ENCODE measurements at places on chromosomes 7 and 10. TPM values are rescaled to one million over a fixed set of nuclear protein-coding genes. Genes with fewer than 3 reads are reported as not detected.

DNA sequence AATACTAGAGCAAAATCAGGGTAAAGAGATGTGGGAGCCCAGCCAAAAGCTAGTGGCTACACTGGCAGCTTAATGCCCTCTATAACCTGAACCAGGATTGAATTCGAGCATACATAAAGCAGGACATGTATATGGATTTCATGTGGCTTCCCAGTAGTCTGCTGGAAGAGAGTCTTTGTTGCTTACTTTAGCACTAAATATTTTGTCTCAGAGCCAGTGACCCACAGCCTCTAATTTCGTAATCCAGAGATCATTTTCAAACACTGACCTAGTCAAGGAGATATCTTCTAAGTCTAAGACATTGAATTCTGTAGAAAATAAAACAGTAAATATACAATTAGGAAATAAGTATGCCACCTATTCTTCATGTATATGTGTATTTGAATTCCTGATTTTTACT, 64.2 kb upstream of the GNAI1 start:
- DNase-seq, result no peak
- H3K4me3 ChIP-seq, result no peak overlapping the region
- H3K27me3 ChIP-seq, result no peaks in the 10 kb centered on the region
- H3K4me1 ChIP-seq, result no peaks in the 10 kb centered on the region
- no peak overlapping the region for H3K27ac ChIP-seq

- no peak overlapping the region for H3K27ac ChIP-seq
- H3K4me1 ChIP-seq, result peaks cover 5% of the 10 kb centered on the region
- no peaks in the 10 kb centered on the region for H3K36me3 ChIP-seq
Measured at GRCh38 chr10:110336111-110336721, 31.5 kb upstream of the SMNDC1 start.

- H3K4me3 ChIP-seq, result no peak overlapping the region
- H3K27ac ChIP-seq, result no peak overlapping the region
- H3K27me3 ChIP-seq, result no peaks in the 10 kb centered on the region
- no peak for DNase-seq
- H3K36me3 ChIP-seq, result no peaks in the 10 kb centered on the region
Measured at GRCh38 chr7:18289788-18290187, 205.8 kb upstream of the HDAC9 start.

GRCh38 chr7:11355399-11356005, 381.8 kb downstream of the PHF14 start:
- H3K4me3 ChIP-seq, result no peak overlapping the region
- no peaks in the 10 kb centered on the region for H3K27me3 ChIP-seq
- H3K27ac ChIP-seq, result no peak overlapping the region
- DNase-seq, result no peak

DNA sequence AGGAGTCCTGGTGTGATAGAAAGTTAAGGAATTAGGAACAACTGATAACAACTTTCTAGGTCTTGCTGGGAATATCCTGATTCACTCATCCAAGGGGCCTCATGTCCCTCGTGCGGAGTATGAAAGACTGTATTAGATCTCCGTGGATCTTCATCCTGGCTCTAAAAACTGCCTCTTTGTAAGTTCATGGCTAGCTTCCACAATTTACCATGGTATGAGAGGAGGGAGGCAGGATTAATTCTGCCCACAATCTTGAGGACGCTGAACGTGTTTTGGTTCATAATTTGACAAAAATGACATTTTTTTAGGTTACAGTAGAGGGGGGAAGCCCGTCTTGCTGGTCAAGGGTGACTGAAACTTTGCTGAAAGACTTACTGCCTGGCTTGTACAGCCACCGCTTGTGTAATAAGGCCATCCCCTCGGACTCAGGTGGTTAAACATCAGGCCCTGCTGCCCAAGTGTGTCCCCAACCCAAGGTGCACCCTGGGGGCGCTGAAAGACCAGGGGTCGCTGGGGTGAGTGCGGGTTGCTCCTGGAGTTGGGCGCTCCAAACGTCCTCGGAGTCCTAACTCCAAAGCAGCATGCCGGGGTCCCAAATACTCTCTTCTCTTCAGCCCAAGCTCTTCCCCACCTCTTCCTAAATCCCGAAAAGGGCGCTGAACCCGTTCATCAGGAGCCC, 733 bp downstream of the HIBADH start:
- peak; percentile 34 for DNase-seq
- peak overlapping the region; percentile 77 for H3K27ac ChIP-seq
- H3K4me3 ChIP-seq, result peak overlapping the region; percentile 73
- no peaks in the 10 kb centered on the region for H3K36me3 ChIP-seq

DNA sequence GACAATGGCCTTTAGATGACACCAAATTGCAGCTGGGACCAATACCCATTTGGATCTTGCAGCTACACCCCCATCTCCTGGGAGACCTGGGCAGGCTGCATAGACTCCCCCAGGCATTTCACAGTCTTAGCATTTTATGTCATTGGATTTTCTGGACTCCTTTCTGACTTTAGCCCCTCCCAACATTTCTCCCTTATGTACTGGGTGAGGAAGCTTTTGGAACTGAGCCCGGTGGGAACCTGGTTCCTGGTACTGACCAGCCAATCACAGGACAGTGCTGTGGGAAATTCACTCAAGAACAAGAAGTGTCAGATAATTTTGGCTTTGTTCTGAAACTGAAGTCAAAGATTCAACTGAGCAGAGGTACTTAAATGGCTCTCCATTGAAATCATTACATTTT, 177.7 kb downstream of the ACTR3B start:
- H3K27ac ChIP-seq, result no peak overlapping the region
- H3K4me3 ChIP-seq, result no peak overlapping the region
- H3K36me3 ChIP-seq, result no peaks in the 10 kb centered on the region
- H3K4me1 ChIP-seq, result no peaks in the 10 kb centered on the region

GRCh38 chr7:93013446-93014061, 104.2 kb downstream of the SAMD9 start:
- peaks cover 3% of the 10 kb centered on the region for H3K27me3 ChIP-seq
- no peak overlapping the region for H3K27ac ChIP-seq
- H3K4me3 ChIP-seq, result no peak overlapping the region

GRCh38 chr7:148245381-148245780, 345.2 kb upstream of the C7orf33 start:
- no peaks in the 10 kb centered on the region for H3K4me1 ChIP-seq
- H3K36me3 ChIP-seq, result no peaks in the 10 kb centered on the region
- no peak overlapping the region for H3K4me3 ChIP-seq
- H3K27ac ChIP-seq, result no peak overlapping the region
- H3K27me3 ChIP-seq, result peaks cover 2% of the 10 kb centered on the region

DNA sequence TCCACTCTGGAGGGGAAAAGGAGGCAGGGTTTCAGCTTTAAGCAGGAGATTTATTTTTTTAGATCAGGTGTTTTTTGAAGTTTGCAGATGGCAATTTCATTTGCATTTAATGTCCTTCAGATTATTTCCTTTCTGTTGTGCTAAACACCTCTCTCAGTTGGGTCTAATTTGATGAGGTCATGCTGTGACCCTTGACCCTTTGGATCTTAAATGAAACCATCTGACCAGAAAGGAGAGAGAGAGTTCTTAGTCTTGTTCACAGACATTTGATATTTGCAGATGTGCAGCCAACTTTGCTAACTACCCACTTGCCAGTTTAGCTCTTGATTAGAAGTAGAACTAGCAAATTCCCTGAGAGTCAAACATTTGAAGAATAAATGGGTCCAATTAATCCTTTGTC, 101.5 kb upstream of the RAB11FIP2 start:
- H3K4me3 ChIP-seq, result no peak overlapping the region
- H3K36me3 ChIP-seq, result no peaks in the 10 kb centered on the region
- DNase-seq, result no peak
- H3K27me3 ChIP-seq, result no peaks in the 10 kb centered on the region

DNA sequence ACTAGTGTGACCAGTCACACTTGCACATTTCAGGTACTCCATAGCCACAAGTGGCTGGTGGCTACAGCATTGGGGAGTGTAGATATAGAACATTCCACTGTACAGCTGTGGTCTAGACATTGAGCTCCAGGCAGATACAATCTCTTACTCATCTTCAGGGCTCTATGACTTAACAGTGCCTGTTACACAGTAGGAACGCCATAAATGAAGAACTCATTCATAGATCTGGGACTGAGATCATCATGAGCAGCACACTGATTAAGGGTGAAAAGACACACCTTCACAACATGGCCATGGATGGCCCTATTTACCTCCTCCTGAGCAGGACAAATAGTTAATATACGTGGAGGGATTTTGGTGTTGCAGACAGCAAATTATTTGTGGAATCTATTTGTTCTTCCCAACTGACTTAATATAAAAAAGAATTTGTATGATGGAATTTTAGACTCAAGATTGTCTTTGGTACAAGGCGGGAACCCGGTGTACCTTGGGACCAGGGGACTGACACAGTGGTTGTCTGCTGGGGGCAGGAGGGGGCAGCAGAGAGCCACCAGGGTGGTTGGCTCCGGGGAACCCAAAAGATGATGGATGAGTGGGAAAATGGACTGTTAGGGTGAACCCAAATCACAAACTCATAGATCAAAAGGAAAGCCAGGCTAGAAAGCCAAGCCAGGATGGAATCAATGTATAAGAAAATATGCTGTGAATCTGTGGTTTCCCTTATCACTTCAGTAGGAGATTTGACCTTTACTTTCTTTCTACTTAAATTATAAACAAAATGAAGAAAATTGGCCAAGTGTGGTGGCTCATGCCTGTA, 24.3 kb upstream of the CPA2 start:
- no peak overlapping the region for H3K27ac ChIP-seq
- H3K4me1 ChIP-seq, result no peaks in the 10 kb centered on the region
- H3K4me3 ChIP-seq, result no peak overlapping the region

GRCh38 chr7:115825456-115826115, 205.0 kb downstream of the TFEC start:
- no peak overlapping the region for H3K4me3 ChIP-seq
- H3K27ac ChIP-seq, result no peak overlapping the region
- no peaks in the 10 kb centered on the region for H3K4me1 ChIP-seq
- H3K36me3 ChIP-seq, result no peaks in the 10 kb centered on the region
- H3K27me3 ChIP-seq, result no peaks in the 10 kb centered on the region
- DNase-seq, result no peak

DNA sequence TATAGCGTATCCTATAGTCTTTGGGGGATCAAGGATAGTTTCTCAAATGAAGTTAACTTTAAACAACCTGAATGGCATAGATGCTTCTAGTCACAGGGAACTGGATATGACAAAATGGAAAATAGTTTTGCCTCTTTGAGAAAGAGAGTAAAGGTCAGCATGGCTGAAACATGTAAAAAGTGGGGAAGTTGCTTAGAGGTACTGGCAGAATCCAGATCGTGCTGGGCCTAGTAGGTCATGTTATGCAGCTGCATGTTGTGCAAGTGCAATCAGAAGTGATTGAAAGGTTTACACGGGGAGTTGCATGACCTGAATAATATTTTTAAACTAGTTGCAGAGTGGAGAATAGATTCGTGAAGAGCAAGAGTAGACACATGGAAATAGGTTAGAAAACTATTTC, 201.1 kb upstream of the HDAC9 start:
- H3K27ac ChIP-seq, result no peak overlapping the region
- no peak for DNase-seq
- no peaks in the 10 kb centered on the region for H3K27me3 ChIP-seq
- H3K36me3 ChIP-seq, result no peaks in the 10 kb centered on the region

- DNase-seq, result peak; percentile 1
- no peak overlapping the region for H3K27ac ChIP-seq
- no peaks in the 10 kb centered on the region for H3K4me1 ChIP-seq
- no peaks in the 10 kb centered on the region for H3K36me3 ChIP-seq
Measured at GRCh38 chr10:77264107-77264506, 373.5 kb downstream of the KCNMA1 start.

DNA sequence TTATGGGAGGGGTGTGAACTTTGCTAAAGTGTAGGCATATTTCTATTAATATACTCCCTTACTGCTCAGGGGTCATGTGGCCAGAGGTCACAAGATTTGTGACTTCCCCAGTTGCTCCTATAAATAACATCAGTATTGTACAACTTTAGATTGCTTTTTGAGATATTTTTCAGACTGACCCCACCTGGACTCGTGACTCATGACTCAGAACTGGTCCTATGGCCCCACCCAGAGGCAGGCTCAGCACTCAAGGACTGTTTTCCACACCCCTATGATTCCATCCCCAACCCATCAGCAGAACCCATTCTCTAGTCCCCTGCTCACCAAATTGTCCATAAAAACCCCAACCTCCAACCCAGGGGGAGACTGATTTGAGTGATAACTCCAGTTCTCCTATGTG, 2.7 kb upstream of the CUL2 start:
- H3K4me1 ChIP-seq, result peaks cover 22% of the 10 kb centered on the region
- no peak overlapping the region for H3K4me3 ChIP-seq
- H3K36me3 ChIP-seq, result no peaks in the 10 kb centered on the region
- H3K27me3 ChIP-seq, result peaks cover 5% of the 10 kb centered on the region

H2BK1 gene
- total RNA-seq, result 3.8 TPM

DNAJC12 gene
- not detected for total RNA-seq

Measured in CD4-positive, CD25-positive, alpha-beta regulatory T cell (primary cell).